Right lung (tissue), 10 donors: ENCODE measurements at places on chromosomes 7 and 10. TPM values are rescaled to one million over a fixed set of nuclear protein-coding genes. Genes with fewer than 3 reads are reported as not detected.
A peak's percentile ranks its signal among the peaks of the same experiment; 100 is the strongest.

TMEM176B gene
- polyA plus RNA-seq = 17.0 TPM

DNA sequence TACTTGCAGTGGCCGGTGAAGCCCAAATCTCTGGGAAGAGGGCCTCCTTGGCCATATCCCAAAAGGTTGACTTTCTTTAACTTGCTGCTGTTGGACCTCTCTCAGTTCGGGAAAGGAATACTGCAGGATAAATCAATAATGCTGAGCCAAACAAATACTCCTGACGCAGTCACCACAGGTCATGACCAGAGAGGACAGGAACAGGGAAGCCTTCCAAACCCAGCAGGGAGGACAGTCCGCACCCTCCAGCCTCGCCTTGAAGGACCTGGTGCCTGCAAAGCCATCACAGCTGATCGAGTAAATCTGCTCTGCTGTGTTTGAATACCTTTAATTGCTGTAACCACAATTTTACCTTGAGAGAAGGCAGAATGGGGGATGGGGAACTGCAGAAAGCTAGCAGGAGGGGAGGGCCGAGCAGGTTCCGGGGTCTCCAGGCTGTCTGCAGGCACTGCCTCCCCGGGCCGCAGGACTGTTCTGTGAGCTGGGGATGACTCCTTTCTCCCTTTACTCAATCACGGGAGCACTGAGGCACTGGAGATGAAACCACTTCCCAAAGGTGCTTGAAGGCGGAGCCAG, 20.8 kb upstream of the INSIG1 start:
- no peak for DNase-seq

- no peak for DNase-seq
Measured at GRCh38 chr7:130867039-130867438, 133.0 kb upstream of the KLF14 start.

ENTPD1 gene
- 24.4 TPM for polyA plus RNA-seq

DNA sequence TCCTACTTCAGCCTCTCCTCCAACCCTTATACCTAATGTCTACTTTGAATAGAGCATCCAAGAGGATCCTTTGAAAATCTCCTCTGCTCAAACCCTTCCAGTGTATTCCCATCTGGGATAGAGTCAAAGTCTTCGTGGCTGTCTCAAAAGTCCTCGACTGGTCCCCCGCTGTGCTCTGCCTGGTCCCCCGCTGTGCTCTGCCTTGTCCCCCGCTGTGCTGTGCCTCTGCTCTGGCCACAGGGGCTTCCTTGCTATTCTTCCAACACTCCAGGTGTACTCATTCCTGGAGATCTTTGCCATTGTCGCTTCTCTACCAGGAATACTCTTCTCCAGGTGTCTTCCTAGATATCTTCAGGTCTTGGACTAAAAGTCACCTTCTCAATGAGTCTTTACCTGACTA, 36.1 kb upstream of the COMMD3 start:
- DNase-seq = no peak

C7orf57 gene
- 1.4 TPM for polyA plus RNA-seq

GRCh38 chr7:85320699-85321476, 134.0 kb upstream of the SEMA3D start:
- no peak for DNase-seq

DNA sequence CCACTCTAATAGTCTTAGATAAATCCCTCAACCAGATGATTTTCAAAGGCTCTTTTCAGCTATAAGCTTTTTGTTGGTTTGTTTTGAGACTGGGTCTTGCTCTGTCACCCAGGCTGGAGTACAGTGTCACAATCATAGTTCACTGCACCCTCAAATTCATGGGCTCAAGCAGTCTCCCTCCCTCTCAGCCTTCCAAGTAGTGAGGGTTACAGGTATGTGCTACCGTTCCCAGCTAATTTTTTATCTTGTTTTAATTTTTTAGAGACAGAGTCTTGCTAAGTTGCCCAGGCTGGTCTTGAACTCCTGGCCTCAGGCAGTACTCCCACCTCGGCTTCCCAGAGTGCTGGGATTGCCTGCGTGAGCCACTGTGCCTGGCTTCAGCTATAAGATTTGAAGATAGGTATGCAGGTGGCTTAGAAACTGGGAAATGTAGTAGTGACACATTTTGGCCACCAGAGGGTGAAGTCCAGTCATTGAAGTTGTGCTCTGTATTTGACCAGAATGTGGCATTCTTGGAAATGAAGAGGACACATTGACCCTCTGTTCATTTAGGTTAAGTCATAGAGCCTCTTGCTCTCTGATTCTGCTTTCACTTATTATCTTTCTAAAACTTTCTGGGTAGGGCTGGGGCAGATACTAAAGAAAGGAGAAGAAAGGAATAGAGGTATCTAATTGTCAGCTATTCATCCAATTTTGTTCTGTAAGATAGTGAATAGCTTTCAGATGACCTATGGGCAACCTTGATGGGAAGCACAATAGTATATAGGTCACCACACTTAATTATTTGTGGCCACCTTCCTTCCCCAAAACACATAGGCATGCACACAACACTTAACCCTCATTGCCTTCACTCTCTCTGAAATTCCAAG, 36.0 kb downstream of the R3HCC1L start:
- DNase-seq = peak; percentile 15

DNA sequence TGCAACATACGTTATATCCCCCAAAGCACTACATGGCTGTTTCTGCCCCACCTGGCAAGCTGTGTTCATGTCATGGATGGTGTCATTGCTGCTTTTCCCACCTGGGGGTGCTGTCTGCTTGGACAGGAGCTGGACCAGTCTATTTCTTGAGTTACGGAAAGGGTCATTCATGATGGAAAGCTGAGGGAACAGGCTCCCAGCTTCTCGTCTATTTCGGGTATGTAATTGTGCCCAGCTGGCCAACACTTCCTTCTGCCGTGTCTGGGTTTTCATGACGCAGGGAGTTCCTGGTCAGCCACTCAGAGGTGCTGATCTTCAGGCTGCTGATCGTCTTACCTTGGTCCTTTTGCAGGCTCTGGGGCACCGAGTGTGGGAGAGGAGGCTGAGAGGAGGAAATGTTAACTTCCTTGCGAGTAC, 8.6 kb downstream of the BTBD16 start:
- DNase-seq = no peak

MYOZ1 gene
- 25.1 TPM for polyA plus RNA-seq

DNA sequence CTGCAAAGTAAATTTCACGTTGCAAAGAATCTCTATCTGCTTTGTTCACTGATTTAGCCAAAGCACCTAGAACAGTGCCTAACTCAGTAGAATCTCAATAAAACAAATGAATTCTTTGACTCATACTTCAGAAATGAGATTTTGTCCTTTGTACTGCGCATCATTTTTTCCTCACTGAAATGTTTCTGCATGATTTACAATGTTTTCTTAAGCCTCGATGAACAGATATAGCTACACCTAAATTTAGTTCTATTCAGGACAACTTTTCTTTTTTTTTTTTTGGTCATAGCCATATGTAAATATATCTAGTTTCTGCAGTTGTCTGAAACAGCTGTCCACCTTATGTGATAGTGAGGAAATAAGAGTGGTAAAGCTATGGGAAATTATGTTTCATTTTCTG, 15.3 kb downstream of the GNAT3 start:
- DNase-seq = no peak

ZNF775 gene
- 12.4 TPM for polyA plus RNA-seq

DNA sequence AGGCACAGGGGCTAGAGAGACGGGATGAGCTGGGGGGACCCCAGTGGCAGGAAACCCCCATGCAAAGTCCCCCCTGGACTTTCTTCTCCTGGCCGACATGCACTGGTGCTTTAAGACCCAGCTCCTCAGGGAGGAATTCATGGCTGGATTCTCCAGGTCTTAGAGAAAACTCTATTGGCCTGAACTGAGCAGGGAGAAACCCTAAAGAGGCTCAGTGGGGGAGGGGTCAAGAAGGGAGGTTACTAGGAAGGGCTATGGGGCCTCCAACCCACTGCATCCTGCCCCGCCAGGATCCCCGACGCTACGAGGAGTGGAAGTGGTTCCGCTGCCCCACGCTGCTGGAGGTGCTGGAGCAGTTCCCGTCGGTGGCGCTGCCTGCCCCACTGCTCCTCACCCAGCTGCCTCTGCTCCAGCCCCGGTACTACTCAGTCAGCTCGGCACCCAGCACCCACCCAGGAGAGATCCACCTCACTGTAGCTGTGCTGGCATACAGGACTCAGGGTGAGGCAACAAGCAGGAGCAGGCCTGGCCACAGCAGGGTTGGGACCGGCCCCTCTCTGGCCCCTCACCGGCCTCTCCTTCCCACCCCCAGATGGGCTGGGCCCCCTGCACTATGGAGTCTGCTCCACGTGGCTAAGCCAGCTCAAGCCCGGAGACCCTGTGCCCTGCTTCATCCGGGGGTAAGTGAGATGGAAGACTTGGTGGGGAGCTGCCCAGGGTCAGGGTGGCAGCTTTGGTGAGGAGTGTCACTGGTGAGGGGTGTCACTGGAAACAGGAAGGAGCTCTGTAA, 13.8 kb downstream of the ATG9B start:
- DNase-seq = no peak

GRCh38 chr7:30941582-30942323, 22.0 kb upstream of the GHRHR start:
- DNase-seq = no peak

HTR7 gene
- 0.19 TPM for polyA plus RNA-seq

NRG3 gene
- 0.91 TPM for polyA plus RNA-seq

DNA sequence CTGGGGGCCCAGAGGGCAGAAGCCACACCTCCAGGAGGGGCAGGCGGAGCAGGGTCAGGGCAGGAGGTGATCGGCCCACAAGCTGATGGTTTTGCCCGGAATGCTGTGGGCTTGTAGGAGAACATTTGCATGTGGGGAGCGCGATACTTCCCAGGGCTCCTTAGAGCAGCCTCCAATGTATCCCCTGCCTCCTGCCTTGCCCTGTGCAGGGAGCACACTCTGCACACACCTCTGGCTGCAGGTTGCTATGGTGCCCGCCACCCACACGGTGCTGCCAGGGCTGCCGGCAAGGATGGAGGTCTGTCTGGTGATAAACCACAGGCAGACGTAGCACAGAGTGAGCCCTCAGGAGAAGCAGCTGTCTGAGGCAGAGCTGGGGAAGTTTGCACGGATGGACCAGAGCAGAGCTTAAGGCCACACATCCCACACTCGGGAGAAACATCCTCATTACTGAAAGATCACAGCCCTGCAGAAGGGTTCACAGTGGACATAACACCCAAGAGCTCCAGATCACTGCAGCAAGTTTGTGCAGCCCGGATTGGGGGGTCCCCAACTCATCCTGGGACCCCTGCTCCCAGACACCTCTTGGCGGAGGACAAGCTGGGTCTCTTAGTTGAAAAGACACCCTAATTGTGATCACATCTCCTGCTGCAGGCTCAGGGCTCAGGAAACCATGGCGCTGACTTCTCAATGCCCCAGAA, 41.8 kb downstream of the VIPR2 start:
- DNase-seq = no peak

- DNase-seq = no peak
Measured at GRCh38 chr7:157970744-157971143, 616.9 kb downstream of the PTPRN2 start.
